ENCODE measurements at places on chromosomes 3 and 15. TPM values are rescaled to one million over a fixed set of nuclear protein-coding genes. Genes with fewer than 3 reads are reported as not detected.

- H3K27me3 ChIP-seq, result peaks cover 7% of the 10 kb centered on the region
- H3K36me3 ChIP-seq, result no peaks in the 10 kb centered on the region
- peaks cover 9% of the 10 kb centered on the region for H3K4me1 ChIP-seq
- no peak for DNase-seq
These were observed 35.2 kb upstream of the SIAH2 start for GRCh38 chr3:150798122-150798618.

DNA sequence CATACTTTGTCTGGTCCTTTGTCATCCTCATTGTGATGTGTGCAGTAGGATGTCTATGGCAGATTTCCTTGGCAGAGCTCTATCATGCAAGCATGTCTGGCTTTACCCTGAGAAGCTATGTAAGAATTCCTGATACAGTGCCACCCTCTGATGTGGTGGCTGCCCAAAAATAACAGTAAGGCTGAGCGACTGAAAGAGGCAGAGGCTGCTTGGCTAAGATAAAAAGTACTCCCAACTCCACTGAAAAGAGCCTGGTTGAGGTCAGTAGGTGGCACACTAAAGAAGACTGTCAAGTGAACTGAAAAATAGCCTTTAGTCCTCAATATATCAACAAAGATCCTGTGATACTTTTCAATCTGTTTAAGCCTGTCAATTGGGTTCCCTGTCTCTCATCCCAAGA lies 31.7 kb downstream of the BTLA start:
- H3K27me3 ChIP-seq, result no peaks in the 10 kb centered on the region
- no peak overlapping the region for H3K27ac ChIP-seq
- DNase-seq, result no peak
- H3K4me3 ChIP-seq, result no peak overlapping the region

CCDC51 gene
- 18.4 TPM for total RNA-seq

CFAP91 gene
- total RNA-seq, result 0.30 TPM

- DNase-seq, result no peak
- peaks cover 12% of the 10 kb centered on the region for H3K4me1 ChIP-seq
- H3K27me3 ChIP-seq, result peaks cover 76% of the 10 kb centered on the region
- H3K27ac ChIP-seq, result no peak overlapping the region
- no peaks in the 10 kb centered on the region for H3K36me3 ChIP-seq
- no peak overlapping the region for H3K4me3 ChIP-seq
These were observed 475 bp downstream of the SPSB4 start for GRCh38 chr3:141051443-141052200.

GRCh38 chr15:98767692-98768091 lies 119.4 kb downstream of the IGF1R start:
- H3K4me3 ChIP-seq, result no peak overlapping the region
- no peak for DNase-seq
- no peaks in the 10 kb centered on the region for H3K27me3 ChIP-seq
- H3K27ac ChIP-seq, result no peak overlapping the region
- no peaks in the 10 kb centered on the region for H3K36me3 ChIP-seq

DNA sequence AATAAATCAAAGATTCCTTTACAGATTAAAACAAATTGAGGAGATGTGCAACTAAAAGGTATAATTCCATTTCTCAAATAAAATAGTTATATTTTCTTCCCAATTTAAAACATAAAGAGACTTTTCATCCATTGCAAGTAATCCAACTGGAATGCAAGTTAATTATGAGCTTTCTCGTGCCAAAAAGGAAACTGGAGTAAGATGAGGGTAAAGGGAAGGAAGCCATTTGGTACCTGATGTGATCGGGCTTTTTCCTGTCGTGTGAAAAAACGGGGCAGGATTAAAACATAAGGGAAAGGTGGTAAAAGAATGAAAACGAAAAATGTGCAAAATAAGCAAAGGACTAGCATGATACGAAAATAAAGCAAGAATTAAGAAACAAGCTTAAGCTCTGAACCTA lies 41.8 kb upstream of the XXYLT1 start:
- DNase-seq, result no peak
- H3K27ac ChIP-seq, result no peak overlapping the region
- H3K36me3 ChIP-seq, result peaks cover 8% of the 10 kb centered on the region

DNA sequence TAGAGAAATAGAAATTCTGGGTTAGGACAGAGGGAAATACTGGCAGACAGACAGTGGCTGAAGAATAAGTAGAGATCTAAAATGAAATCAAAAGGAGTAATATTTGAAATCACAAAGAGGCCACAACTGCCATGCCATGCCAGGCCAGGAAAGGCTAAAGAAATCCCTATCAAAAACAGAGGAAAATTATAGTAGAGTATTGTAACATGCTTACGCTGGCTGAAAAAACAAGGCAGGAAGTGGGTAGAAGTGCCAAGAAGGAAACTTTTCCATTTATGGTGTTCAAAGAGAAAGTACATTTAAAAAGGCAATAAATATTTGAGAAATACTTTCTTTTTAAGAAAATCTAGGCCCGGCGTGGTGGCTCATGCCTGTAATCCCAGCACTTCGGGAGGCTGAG lies 415.7 kb downstream of the PLCL2 start:
- DNase-seq, result no peak
- H3K4me1 ChIP-seq, result peaks cover 8% of the 10 kb centered on the region
- no peak overlapping the region for H3K4me3 ChIP-seq
- peaks cover 12% of the 10 kb centered on the region for H3K36me3 ChIP-seq
- H3K27me3 ChIP-seq, result no peaks in the 10 kb centered on the region

ZNF774 gene
- total RNA-seq, result 1.6 TPM

GRCh38 chr3:133106169-133106568 lies 68.0 kb downstream of the TMEM108 start:
- no peaks in the 10 kb centered on the region for H3K27me3 ChIP-seq
- no peak for DNase-seq
- no peaks in the 10 kb centered on the region for H3K36me3 ChIP-seq
- no peaks in the 10 kb centered on the region for H3K4me1 ChIP-seq

GRCh38 chr15:77839970-77840905 lies 207.5 kb upstream of the LINGO1 start:
- H3K27ac ChIP-seq, result no peak overlapping the region
- no peak overlapping the region for H3K4me3 ChIP-seq
- H3K27me3 ChIP-seq, result peaks cover 26% of the 10 kb centered on the region
- no peak for DNase-seq
- H3K4me1 ChIP-seq, result no peaks in the 10 kb centered on the region

PLA2G4E gene
- total RNA-seq, result 0.05 TPM
